ENCODE measurements at places on chromosomes 3 and 15.

- no peak for DNase-seq
These were observed 84.1 kb downstream of the PIK3R4 start for GRCh38 chr3:130662501-130662996.

DNA sequence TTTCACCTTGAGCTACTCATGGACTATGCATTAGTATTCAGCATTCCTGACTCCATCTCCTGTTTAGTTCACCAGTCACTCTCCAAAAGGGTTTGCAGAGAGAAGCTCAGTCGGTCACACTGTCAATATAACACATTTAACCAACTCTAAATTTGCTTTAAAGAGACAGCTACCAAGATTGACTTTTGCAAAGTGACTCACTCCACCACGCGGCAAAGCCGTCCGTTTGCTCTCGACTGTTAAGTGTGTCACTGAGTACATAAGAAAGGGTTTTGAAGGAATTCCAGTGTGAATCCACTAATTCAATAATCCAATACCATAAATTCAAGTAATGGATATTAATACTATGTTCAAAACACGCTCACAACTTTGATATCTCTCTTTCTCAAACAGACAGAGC, 1006.7 kb upstream of the NR2F2 start:
- no peak for DNase-seq

GRCh38 chr3:27114684-27115083, 254.5 kb downstream of the NEK10 start:
- DNase-seq: no peak

DNA sequence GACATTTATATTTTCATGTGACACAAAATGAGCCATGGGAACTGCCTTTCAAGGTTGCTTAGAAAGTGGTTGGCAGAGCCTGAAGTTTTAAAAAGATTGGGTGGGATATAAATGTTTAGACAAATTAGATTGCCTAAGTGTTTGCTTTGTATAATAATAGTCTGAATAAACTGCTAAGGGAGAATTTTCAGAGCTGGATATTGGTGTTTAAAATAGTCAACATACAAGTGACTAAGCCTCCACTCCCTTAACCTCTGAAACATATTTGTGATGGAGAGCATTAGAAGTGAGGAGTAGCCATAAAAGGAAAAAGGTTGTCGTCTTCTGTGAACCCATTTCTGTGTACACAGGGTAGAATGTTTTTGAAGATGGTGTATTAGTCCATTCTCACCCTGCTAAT, 201.6 kb downstream of the THSD4 start:
- no peak for DNase-seq

DNA sequence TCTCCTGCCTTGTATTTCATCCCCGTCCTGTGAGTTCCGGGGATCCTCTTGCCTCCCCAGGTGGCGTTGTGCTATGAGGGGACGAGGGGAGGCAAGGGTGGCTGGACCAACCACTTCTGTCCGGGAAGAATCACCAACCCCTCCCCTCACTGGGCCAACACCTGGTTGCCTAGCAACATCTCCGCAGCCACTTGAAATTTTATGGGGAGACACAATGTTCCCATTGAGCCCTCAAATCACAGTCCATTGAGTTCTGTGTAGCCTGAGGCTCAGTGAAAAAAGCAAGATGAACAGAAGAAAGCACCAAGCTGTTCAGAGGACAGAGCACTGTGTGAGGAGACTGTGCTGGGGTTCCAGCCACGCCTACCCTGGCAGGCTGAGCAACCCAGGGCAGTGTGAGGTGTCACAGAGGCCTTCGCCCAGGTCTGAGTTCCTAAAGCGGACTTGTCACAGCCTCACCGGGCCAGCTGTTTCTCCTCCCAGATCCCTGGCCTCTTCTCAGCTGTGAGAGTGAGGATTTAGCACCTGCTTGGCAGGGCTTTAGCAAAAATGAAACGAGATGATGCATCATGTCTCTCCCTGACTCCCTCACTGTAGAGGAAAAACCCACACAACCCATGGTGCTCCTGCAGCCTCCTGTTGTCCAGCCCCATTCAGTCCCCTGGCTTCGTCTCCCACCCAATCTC, 76.8 kb downstream of the ATP2B2 start:
- DNase-seq: no peak

GRCh38 chr3:159458010-159458409, 530.6 kb upstream of the IL12A start:
- no peak for DNase-seq

GRCh38 chr15:93706495-93707292, 524.7 kb upstream of the MCTP2 start:
- DNase-seq: no peak

- no peak for DNase-seq
These were observed 113.1 kb downstream of the ABI3BP start for GRCh38 chr3:100880072-100880471.

DNA sequence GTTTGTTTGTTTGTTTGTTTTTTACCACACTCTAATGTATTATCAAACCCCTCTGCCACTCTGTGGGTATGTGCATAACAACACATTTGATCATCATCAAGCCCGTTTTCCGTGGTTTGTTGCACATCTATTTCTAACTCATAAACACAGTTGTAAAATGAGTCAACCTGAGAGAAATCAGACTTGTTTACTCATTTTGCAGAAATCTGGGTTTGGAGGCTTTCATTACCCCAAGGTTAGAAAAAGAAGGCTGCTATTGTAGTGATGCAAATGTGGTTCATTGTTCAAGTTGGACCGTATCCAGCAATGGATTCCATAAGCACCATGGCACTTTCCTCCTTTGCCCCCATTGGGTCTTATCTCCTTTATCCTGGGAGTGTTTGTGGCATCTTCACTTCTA, 353.2 kb upstream of the SOX2 start:
- no peak for DNase-seq

DNA sequence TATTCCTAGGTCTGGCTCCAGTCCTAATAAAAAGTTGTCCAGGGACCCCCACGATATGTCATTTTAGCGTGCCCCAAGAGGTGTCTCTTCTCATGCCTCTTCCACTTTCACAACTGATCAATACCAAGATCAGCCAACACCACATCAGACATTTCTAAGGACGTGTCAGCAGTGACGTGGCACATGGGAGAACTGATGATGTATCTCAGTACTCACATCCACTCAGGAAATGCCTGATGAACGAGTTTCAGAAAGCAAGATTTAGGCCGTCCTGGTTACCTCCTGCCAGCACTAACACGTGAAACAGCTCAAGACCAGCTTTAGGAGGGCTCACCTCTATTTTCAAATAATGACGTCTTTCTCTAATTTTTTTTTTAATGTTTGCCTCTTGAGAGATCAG, 19.6 kb downstream of the VGLL4 start:
- DNase-seq: peak; percentile 50

DNA sequence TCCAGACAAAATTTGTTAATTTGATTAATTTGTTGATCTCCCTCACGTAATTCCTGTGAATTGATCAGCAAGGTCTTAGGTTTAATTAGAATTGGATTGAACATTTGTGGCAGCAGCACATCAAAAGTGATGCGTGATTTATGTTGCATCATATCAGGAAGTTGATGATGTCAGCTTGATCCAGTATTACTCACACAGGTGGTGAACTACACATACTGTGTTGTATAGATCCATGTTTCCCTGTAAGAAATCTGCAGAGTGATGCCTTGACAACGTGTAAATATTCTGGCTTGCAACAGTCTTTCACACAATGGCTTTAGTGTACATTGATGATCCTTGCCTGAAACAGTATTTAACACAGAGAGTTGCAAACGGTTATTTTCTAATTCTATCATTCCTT, 200.4 kb downstream of the ADAMTSL3 start:
- no peak for DNase-seq

GRCh38 chr15:81304226-81304625, 19.7 kb downstream of the STARD5 start:
- DNase-seq: no peak

All from CD4-positive, alpha-beta T cell treated with Interleukin-6 at 100 ng/mL for 8 hours (primary cell).